Adipocyte (in vitro differentiated cells): ENCODE measurements at places on chromosomes 4 and X.

GRCh38 chrX:22686138-22686541, 313.6 kb upstream of the DDX53 start:
- DNase-seq: peak; percentile 44

DNA sequence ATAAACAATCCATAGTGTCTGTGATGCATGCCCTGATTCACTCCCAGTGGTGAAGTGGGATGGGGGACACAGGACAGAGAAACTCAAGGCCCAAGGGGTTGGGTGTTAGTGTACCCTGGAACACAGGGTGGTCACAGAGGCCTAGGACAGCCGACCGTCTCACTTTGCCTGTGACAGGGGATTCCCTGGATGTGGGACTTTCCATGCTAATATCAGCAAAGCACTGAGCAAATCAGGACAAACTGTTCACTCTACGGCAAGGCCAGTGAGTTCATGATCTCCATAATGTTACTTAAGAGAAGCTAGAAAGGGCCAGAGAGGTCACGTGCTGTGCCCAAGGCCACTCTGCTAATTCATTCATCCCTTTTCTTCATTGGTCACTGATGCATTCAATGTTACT, 158.7 kb upstream of the RBPJ start:
- no peak for DNase-seq

GRCh38 chr4:132863619-132864018, 285.5 kb upstream of the PCDH10 start:
- no peak for DNase-seq

DNA sequence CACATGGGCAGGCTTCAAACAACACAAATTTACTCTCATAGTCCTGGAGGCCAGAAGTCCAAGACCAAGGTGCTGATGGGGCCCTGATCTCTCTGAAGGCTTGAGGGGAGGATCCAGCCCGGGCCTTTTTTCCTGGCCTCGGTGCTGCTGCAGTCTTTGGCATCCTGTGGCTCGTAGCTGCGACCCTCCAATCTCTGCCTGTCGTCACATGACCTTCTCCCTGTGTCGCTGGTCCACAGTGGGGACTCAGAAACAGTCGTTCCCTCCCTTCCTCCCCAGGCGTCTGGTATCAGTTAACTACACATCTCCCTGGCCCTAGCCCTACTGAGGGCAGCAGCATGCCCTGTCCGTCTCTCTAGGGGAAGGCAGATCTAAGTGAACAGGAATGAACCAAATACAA, 19.1 kb upstream of the MSX1 start:
- no peak for DNase-seq

GRCh38 chrX:46837558-46838485, 979 bp downstream of the RP2 start:
- DNase-seq: peak; percentile 55

- DNase-seq: peak; percentile 90
Measured at GRCh38 chr4:7192252-7193029, at the start of gene SORCS2. SORCS2 (plus strand) TSS chr4:7192538.

- DNase-seq: no peak
Measured at GRCh38 chr4:108738003-108738706, 24.7 kb downstream of the ETNPPL start.

GRCh38 chr4:158020734-158021346, 152.0 kb downstream of the GASK1B start:
- peak; percentile 80 for DNase-seq

DNA sequence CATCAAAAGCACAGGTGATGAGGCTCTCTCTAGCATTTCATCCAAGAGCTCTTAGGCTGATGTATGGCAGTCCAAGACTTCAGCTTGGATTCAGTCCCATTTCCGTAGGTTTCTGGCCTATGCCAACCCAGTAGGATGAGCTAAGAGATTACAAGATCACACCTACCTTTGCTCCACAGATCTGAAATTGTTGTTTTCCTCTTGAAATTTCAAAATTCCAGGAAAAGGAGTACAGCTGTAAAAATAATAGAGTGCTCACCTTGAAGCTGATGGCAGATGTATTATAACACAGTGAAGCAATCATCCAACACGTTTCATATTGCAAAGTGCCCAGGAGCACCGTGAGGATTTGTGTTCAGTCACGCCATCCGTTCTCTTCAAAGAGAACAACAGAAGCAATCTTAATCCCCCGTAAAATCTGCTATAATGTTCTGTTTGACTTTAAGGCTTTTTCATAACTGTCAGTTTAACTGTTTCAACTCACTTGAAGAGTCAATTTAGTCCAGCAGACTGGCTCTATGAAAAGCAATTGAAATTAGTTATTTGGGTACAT, 137.5 kb downstream of the CPE start:
- DNase-seq: no peak

GRCh38 chrX:35046660-35047296, 104.2 kb downstream of the FAM47B start:
- DNase-seq: peak; percentile 36

GRCh38 chr4:138696058-138696457, 319.5 kb upstream of the NOCT start:
- no peak for DNase-seq

GRCh38 chrX:9829308-9830267, 43.4 kb downstream of the SHROOM2 start:
- no peak for DNase-seq

- no peak for DNase-seq
Measured at GRCh38 chr4:147785129-147785528, 53.2 kb downstream of the ARHGAP10 start.
